ENCODE measurements at places on chromosomes 3 and 15.

DNA sequence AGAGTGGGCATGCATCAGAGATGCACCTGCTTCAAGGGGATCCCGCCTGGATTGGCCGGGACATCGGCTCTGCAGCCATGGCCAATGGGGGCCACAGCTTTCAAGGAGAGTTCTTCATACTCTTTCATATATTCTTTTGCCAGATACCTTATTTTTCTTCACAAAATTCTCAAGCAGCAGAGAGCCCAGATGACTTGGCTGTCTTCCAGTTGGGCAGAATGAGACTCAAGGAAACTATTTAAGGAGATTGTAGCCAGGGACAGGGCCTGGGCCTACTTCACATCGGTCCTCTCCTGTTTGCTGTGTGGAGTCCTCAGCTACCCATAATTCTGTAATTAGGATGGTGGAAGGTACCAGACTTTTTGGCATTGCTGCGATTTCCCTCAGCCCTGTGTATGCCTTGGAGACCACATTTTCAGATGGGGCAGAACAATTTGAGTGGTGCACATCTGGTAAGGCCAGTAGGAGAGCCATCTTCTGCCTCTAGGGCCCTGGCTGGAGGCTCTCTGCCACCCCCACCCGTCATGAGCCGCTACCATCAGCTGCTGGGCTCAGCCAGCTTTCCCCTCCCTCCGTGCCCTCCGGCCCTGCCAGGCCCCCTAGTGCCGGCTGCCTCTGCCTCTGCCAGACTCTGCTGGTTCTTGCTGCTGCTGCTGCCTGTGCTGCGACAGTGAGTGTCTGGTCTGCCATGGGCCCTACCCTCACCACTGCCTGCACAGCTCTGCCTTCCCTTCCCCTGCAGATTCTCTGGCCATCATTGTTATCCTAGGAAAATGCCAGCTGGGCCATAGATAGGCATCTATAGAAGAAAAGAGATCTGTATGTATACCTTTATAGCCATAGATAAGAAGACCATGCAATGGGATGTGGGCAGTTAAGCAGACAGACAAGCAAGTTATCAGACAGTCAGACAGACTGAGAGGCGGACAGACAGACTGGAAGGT is 6.7 kb downstream of the PLIN1 start:
- no peak for DNase-seq

DNA sequence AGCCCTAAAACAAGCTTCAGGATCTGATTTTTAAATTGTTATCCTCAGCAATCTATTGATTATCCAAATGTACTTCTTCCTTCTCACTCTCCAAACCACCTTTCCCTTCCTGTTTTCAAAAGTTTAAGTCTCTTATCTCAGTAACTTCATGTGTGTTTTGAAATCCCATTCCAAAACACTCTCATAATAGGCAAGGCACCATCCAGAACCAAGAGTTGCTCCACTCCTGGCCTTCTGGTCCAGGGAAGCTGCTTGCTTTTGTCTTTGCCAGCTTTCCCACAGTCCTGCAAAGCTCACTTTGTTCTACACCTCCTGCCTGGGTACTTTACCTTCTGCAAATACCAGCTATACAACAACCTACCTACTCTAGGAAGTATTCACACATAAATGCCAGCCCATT is 63.5 kb downstream of the MLH1 start:
- no peak for DNase-seq

DNA sequence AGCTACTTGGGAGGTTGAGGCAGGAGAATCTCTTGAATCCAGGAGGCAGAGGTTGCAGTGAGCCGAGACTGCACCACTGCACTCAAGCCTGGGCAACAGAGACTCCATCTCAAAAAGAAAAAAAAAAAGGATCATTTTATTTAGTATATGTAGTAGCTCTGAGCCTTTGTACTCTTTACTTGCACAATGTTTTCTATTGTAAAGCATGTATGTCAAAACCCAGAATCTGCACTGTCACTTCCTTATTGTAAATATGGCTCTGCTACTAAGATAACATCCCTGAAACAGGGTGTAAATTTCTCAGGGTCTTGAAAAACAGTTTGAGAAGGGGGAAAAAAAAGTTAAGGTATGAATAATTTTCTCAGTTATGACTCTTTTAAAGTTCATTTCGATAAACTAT is 35.1 kb downstream of the SLMAP start:
- peak; percentile 53 for DNase-seq

GRCh38 chr15:33852570-33852969 is 115.7 kb upstream of the CHRM5 start:
- no peak for DNase-seq

GRCh38 chr3:170695486-170696064 is 109.7 kb upstream of the SLC7A14 start:
- DNase-seq: no peak

- DNase-seq: no peak
Observed at GRCh38 chr3:191170097-191170496, 28.9 kb upstream of the OSTN start.

DNA sequence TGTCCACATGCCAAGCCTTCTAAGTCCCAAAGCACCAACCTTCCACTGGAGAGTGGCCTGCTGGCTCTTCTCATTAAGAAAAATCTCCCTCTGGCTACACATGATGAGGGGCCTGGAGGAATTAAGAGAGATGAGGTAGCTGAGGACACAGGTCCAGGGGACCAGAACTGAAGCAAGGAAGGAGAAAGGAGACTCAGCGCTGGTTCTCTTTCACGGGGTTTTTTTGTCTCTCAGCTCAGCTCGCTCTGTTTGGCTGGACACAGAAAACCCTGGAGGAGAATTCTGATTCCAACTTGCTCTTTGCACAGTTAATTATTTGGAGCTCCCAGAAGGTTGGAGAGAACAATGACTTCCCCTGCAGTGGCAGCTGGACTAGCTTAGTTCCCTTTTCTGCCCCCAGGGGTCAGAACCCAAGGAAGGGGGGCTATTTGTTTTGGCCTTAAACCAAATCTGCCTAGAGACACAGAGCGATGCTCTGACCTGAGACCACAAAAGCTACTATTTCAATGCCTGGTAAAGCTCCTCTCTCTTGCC is 507.6 kb downstream of the FHIT start:
- no peak for DNase-seq

DNA sequence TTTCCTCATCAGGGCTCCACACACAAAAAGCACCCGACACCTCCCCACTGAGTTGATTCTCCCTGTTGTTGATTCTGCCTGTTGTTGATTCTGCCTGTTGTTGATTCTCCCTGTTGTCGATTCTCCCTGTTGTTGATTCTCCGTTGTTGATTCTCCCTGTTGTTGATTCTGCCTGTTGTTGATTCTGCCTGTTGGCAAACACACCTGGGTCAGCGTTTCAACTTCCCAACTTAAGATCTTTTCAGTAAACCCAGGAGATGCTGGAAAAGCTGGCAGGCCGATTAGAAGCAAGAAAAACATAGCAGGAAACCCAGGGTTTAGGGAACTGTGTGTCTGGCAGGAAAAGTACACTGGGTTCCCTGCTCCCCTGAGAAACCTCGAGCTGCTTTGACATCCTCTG is 47.9 kb downstream of the TNK2 start:
- DNase-seq: no peak

GRCh38 chr3:72888546-72889309 is 882 bp downstream of the GXYLT2 start:
- DNase-seq: no peak

DNA sequence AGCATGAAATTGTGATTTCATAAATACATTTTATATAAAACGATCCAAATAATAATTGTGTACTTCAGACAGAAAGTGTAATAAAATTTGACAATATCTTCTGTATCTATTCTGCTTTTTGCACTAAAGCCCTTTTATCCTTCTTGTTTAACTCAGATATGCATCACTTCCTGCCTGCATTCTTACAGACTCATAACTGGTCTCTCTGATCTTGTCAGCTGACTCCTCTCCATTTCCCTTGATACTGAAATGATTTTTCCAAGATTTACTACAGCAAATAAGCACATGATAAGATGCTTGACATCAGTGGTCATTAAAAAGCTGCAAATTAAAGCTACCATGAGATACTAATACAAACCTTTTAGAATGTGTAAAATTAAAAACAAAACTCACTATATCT is 25.3 kb upstream of the SI start:
- no peak for DNase-seq

- no peak for DNase-seq
Observed at GRCh38 chr15:28886431-28887338, 911 bp downstream of the APBA2 start.

- no peak for DNase-seq
Observed at GRCh38 chr3:71614426-71614825, 30.9 kb upstream of the FOXP1 start.

DNA sequence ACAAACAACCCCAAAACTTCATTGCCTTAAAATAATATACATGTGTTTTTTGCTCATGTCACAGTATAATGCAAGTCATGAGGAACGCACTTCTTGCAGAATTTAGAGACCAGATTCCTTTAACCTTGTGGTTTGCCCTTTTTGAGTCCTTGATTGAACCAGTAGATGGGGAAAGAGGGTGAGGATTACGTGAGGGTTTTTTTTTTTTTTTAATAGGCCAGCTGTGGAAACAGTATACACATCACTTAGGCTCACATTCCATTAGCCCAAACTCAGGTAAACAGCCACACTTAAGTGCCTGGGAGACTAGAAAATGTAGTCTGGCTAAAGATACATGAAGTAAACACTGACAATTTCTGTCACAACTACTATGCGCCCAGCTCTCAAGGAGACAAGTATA is 114.9 kb upstream of the MLF1 start:
- DNase-seq: no peak

GRCh38 chr3:78337801-78338211 is 1297.9 kb downstream of the ROBO2 start:
- no peak for DNase-seq

DNA sequence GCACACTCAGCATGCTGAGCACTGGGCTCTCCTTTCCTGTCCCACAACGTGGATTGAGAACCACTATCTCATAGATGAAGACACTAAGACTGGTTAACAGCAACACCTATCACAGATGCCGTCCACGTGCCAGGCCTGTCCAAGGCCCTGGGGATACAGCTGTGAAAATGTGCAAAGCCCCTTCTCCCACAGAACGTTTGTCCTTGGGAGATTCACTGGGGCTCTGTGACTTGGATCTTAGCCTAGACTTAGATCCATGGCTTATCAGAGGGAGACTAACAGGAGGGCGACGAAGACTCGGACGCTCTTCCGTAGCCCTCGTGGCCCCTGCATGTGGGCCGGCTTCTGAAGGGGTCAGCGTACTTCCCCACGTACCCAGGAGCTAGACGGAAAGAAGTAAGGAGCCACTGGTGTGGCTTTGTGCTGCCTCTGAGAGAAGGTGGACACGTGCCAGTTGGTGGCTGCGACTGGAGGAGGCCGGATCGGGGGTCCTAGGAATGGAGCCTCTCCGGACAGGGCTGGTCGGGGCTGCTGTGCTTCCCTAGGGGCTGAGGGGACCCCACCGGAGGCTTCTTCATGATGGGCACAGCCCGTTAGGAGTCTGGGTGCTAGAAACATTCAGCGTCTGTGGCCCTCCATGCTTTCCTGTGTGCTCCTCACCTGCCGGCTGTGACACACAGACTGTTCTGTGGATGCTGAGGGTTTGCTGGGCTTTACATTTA is 964 bp downstream of the NRROS start:
- peak; percentile 60 for DNase-seq

- DNase-seq: no peak
Observed at GRCh38 chr3:30644615-30645014, 38.2 kb downstream of the TGFBR2 start.

DNA sequence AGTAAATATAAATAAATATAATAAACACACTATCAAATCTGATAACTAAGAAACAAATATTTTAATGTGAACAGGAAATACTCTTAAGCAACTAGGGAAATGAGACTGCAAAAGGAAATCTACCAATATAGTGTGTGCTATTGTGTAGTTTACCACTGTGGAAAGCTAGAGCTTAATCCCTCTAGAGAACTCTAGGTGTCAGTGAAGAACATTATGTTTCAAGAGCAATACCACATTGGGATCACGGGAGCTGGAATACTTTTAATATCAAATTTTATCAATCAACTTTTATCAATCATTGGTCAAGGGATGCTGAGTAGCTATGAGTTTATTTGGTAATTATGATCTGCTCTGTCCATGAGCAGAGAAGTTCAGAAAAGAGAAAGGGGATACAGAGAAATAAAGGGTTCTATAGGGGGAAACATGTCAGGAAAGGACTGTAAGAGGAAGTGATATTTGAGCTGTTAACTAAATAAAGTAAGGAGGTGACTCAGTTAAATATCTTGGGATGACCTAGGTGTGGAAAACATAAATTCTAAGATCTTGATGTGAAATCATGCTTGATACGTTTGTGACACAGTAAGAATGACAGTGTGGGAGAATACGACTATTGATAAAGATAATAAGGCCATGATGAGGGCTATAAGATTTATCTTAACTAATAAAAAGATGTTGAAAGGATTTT is 762.2 kb upstream of the ALCAM start:
- DNase-seq: no peak

DNA sequence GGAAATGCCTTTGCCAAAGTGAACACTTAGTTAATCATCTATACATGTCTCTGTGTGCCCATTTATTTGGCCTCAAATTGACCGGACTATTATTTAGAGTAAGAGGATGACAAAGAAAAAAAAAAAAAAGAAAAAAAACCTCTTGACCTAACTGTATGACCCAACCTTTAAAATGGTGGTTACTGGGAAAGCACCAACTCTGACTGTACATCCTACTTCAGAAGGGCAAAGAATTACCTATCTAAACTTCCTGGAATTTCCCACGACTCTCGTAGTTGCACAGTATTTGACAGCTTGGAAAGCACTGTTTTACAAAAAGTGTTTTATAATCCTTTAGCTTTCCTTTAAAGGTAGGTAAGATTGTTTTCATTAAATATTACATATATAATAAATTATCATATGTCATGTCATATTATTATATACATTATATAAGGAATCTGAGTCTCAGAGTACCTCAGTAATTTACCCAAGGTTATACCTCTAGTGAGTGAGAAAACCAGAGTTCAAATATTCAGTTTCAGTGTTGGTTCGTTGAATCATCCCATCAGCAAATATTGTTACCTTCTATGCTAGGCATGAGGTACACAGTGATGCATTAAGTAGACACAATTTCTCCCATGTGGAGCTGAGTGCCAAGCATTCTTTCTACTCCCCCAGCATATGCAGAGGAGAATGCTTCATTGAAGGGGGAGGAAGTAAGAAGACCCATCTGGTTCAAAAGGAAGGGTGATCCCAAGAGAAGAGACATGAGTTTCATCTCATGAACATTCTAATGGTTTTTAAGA is 5.0 kb downstream of the BCL2A1 start:
- peak; percentile 94 for DNase-seq

GRCh38 chr3:126903521-126903920 is 79.4 kb upstream of the PLXNA1 start:
- no peak for DNase-seq

DNA sequence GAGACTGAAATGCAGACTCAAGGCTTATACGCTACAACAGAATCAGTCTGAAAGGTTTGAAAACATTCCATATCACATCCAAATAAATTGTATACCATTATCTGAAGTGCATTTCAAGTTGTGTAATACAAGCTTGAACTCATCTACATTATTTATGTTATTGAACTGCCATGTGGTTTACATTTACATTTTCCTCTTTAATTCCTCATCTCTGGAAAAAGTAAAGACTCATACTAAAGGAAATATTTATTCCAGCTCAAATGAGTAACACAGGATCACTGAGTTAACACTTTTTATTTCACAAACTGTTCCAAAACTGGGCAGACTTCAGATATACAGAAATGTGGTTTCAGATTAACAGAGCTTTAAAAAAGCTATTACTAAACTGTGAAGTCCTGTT is 282.5 kb downstream of the ULK4 start:
- DNase-seq: no peak
